ENCODE measurements at places on chromosomes 3 and 15.

GRCh38 chr3:141915766-141916165, 39.3 kb downstream of the ATP1B3 start:
- DNase-seq: no peak

GRCh38 chr3:12370758-12371157, 81.9 kb downstream of the PPARG start:
- no peak for DNase-seq

DNA sequence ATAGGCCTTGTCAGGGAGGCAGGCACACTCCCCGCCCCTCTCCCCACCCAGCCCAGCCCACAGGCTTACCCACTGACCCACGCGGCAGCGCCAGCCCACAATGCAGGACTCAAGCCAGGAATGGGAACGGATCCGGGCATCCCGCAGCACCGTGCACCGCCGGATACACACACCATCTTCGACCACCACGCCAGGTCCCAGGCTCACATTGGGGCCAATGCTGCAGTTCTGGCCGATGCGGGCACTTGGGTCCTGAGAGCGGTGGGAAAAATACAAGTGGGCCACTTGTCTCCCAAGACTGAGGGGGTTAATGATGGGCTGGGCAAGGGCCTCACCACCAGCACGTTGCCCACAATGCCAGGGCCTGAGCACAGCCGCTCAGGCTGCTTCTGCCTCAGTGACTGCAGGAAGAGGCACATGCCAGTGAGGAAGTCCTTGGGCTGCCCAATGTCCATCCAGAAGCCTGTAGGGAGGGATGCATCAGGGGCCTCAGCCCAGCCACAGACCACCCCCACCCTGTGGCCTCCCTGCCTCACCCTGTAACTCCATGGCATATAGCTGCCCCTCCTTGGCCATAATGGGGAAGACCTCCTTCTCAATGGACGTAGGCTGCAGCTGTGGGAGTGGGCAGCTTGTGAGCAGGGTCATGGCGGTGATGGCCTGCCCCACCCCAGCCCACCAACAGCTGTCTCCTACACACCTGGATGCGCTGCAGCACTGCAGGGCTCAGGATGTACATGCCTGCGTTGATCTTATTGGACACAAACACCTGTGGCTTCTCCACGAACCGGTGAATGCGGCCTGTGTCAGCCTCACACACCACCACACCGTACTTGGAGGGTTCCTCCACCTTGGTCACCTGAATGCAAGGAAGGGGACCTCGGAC, 1.6 kb downstream of the GMPPB start:
- no peak for DNase-seq

- no peak for DNase-seq
These were observed 113.9 kb upstream of the TMCO5A start for GRCh38 chr15:37820380-37821128.

GRCh38 chr15:36843822-36844221, 256.5 kb downstream of the MEIS2 start:
- no peak for DNase-seq
